Aorta (tissue), 5 donors: ENCODE measurements at places on chromosomes 7 and 10.

GRCh38 chr10:50605951-50606270 lies 17.8 kb downstream of the SGMS1 start:
- DNase-seq = no peak

- DNase-seq = no peak
These were observed 1008.6 kb downstream of the NRG3 start for GRCh38 chr10:82883603-82884002.

- no peak for DNase-seq
These were observed 96.9 kb upstream of the HABP2 start for GRCh38 chr10:113455947-113456346.

DNA sequence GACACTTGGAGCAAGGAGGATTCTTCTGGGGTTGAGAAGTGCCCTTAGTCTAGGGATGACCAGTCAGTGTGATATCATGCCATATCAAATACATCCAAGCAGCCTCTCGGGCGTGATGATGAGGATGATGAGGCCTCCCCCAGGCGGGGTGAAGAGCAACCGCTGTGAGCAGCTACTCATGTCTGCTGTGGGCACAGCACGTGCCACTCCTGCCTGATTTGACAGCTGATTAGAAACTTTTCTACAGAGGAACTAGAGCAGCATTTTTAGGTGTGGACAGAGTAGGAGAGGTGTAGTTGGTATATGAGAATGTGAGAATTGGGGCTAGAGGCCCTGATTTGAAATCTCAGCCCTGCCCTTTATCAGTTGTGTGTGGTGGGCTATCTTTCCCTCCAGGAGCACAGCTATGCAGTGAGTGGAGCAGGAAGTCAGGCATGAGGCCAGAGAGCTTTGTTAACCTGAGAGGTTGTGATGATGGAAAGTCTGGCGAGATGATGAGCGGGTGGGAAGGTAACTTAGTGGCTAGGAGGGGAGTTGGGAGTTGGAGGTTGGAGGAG lies 49.6 kb upstream of the COBL start:
- DNase-seq = no peak

GRCh38 chr7:73366990-73367389 lies 39.0 kb downstream of the FKBP6 start:
- DNase-seq = no peak

DNA sequence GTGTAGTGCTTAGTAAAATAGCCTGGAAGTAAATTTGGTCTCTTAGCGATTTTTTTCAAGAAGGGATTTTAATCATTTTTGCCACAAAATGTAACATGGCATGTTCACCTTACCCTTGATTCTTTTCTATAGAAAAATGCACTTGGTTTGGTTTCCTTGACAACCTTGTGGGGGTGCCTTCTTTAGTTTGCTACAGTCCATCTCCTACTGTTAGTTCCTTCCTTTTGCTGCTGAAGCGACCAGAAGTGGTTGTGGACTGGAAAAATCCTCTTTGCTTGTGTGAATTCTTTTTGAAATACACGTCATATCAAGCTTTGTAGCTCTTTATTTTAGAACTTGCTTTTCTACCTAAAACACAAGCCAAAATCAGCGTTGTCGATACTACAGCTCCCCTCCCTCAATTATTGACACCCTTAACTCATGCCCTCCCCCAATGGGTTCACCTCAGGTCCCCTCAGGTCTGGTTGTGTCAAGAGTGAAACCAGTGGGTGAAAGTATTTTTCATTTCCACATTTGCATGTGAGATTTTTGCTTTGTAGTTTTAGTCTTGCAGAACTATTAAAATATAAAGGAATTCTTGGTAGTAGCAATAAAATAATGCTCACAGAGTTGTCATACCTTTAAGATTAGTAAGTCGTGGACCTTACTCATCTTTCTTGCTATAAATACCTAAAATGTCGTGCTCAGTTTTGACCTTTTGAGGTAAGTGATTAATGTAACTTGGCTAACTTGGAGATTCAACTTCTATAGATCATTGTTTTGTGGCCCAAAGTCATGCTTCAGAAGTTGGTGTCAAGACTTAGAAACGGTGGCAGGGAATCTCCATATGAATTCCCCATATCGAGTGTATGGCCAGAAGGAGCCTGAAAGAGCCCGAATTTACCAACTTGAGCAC lies 1.5 kb downstream of the ACTR3B start:
- DNase-seq = no peak

DNA sequence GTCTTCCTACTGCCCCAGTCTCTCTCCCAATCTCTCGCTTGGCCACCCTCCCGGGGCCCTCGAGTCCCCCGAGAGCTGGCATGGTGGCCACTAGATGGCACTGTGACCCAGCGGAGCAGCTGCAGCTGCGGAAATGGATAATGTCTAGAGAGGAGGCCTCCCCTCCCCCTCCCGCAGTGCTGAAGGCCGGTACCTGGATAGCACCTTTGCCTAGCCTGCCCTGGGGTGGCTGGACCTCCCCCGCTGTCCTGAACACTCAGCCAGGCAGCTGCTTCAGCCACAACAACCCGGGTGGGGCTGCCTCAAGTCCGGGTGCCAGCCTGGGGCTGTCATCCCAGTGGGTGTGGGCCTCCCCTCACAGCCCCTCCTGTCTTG lies 65.2 kb downstream of the GOLGA7B start:
- DNase-seq = peak; percentile 92

DNA sequence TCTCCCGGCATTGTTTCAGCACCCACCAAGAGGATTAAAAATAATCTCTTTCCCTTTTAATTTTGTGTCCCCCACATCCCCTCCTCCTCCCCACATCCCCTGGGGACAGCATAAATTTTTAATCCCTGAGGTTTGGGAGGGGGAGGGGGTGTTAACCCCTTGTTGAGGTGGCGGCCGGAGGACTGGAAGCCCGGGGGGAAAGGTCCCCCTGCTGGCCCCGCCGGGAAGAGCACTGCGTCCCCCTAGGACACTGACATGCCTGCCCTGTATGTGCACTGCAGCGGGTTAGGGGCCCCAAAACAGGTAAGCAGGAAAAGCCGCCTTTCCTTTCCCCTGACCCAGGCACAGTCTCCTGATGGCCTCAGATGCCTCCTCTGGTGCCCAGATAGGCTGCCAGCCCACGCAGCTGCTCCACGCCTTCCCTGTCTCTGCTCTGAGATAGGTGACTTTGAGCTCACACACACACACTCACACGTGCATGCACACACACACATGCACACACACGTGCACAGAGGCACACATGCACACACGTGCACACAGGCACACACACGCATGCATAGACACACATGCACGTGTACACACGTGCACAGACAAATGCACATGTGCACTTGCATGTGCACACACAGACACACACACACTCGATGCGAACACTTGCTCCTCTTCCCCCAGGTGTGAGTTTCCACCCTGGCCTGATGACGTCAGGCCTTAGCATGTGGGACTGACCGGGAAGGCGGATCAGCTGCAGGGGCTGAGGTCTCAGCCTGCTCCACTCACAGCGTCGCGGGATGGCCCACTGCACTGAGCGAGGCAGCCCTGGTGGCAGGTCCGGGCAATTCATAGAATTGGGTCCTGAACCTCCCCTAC lies 12.3 kb downstream of the CNPY1 start:
- peak; percentile 76 for DNase-seq

- no peak for DNase-seq
These were observed 937.5 kb downstream of the GATA3 start for GRCh38 chr10:8992009-8992408.

DNA sequence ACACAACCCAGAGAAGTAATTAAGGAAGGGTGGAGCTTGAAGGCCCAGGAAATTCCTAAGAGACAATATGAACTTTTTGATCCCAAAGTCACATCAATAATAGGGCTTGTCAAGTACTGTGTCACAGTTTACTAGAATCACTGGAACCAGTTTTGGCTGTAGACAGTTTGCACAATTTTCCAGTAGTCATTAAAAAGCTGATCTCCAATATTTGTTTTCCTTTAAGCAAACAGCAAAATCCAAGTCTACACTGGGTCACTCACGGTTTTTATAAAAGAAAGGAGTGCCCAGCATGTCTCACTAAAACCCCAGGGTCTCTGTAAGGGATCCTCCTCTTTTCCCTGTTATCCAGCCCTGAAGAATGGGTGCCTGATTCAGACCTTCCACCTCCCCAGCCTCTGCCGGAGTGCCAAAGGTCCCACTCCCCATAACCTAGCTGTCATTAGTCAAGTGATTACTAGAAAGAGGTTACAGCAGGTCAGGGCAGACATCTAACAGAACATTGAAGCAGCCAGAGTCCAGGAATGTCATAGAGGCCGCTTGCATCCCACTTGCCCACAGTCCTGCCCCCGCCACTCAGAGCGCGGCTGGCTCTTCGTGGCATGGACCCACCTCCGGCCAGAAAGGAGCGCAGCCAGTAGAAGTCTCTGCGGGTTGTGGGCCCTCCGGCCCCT lies 552 bp downstream of the SLC25A16 start:
- DNase-seq = no peak

DNA sequence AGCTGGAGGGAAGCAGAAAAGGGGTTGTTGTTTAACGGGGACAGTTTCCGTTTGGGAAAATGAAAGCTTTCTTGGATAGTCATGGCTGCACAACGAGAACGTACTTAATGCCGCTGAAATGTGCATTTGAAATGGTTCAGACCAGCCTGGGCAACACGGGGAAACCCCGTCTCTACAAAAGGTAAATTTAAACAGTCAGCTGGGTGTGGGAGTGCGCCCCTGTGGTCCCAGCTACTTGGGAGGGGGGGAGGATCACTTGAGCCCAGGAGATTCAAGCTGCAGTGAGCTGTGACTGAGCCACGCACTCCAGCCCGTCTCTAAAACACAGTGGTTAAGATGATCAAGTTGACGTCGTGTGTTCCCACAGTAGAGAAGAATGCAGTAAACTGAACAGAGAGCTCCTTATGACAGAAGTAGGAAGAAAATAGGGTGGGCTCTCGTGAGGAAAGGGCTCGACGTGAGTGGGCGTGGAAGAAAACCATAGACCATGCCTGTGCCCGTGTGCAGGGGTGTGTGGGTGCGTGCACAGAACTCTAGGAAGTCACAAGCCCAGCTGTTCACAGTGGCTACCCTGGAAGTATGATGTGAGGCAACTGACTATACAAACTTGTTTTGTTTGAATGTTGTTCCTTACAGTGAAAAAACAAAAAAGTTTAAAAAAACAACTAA lies 4.1 kb upstream of the FUOM start:
- DNase-seq = no peak

DNA sequence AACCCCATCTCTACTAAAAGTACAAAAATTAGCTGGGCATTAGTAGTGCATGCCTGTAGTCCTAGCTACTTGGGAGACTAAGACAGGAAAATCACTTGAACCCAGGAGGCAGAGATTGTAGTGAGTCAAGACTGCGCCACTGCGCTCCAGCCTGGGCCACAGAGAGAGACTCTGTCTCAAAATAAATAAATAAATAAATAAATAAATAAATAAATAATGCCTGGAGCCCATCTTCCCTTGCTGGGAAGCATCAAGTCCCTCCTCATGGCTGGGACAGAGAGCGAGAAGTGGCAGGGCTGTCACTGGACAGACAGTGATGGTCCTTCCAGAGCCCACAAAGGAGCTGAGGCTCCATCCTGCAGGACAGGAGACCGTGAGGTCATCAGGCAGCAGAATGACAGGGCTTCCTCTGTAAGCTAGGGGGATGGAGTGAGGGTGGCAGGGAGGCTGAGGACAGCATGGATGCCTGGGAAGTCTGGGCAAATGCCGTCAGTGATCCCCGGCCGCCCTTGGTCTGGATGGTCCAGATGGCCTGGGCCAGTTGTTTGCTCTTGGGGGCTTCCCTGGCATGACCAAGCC lies 36.4 kb upstream of the ELN start:
- no peak for DNase-seq

DNA sequence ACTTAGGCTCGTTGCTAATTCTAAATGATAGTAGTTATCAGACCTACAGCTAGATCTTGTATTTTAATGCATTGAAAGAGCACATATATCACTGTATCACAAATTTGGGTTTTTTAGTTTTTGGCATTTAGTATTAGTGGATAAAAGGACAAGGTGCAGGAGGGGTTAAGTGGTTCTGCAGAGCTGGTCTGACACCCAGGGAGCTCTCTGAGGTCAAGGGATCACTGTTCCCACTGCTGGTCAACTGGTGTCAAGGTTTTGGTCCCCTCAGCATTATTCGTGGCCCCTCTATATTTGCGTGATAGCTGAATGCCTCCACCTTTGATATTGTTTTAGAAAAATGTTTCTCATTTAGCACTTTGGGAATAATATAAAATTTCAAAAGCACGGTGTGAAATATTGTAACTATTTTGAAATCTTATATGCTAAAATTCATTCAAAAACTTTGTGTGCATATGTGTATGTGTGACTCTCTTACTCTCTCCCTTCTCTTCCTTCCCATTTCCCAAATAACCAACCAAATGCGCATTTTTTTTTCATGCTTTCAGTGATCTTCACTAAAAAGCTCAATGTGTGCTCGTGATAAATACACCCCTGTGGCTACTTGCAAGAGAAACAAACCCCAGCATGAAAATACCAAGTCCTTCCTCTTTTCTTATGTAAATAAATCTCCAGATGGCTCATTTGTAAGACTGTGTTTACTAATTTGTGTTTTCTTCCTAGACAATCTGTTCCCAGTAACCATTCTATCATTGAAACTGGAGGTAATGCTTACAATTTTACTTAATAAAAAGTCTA lies 309.2 kb downstream of the FGFR2 start:
- DNase-seq = no peak
